ENCODE measurements at places on chromosomes 12 and 14.
A peak's percentile ranks its signal among the peaks of the same experiment; 100 is the strongest.

DNA sequence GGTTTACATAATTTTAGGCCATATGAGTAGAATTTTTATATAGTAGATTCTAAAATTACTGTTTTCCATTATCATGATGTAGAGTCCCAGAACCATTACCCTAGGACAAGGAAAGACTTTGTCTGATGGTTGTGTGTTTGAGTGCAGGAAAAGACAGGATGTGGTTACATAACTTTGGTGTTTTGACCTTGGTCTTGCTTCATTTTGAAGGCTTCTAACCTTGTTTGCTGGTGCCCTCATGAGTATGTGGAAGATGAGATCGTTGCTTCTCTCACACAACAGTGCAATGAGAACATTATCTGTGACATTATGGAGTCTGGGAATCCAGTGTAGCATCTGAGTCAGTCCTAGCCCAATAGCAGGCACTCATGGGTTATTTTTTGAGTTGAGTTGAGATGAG is 106.2 kb downstream of the IGF1 start:
- no peak for DNase-seq

GRCh38 chr12:120887253-120888043 is 16.7 kb downstream of the SPPL3 start:
- no peak for DNase-seq

GRCh38 chr12:97167598-97167997 is 260.5 kb downstream of the NEDD1 start:
- no peak for DNase-seq

- DNase-seq = no peak
These were observed 74.0 kb upstream of the EIF5 start for GRCh38 chr14:103259801-103260628.

GRCh38 chr12:94994312-94994711 is 9.2 kb downstream of the NDUFA12 start:
- DNase-seq = no peak

- no peak for DNase-seq
These were observed 121.1 kb upstream of the ATF1 start for GRCh38 chr12:50642761-50643160.

- DNase-seq = no peak
These were observed 287.3 kb downstream of the NAV3 start for GRCh38 chr12:78118036-78118435.

- DNase-seq = no peak
These were observed 752.2 kb downstream of the FSCB start for GRCh38 chr14:43754838-43755237.

DNA sequence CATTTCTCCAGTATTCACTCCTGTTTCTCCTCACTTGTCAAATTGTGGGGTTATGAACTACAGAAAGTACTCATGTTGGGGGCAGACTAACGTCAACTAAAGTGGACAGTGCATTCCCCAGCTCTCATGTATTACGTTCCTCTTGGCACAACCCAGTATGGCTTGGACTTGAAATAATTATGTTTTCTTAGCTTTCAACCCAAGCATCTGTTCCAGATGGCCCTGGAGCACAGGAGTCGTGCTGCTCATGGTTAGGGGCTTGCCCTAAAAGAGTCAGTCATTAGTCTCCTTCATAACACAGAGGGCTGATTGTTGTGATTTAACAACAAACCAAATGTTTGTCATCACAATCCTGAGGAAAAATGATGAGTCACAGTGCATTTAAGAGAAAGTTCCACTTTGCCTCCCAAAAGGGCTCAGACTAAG is 154.4 kb downstream of the RPAP3 start:
- no peak for DNase-seq

- DNase-seq = no peak
These were observed 244.6 kb downstream of the SLC41A2 start for GRCh38 chr12:104713444-104713843.

DNA sequence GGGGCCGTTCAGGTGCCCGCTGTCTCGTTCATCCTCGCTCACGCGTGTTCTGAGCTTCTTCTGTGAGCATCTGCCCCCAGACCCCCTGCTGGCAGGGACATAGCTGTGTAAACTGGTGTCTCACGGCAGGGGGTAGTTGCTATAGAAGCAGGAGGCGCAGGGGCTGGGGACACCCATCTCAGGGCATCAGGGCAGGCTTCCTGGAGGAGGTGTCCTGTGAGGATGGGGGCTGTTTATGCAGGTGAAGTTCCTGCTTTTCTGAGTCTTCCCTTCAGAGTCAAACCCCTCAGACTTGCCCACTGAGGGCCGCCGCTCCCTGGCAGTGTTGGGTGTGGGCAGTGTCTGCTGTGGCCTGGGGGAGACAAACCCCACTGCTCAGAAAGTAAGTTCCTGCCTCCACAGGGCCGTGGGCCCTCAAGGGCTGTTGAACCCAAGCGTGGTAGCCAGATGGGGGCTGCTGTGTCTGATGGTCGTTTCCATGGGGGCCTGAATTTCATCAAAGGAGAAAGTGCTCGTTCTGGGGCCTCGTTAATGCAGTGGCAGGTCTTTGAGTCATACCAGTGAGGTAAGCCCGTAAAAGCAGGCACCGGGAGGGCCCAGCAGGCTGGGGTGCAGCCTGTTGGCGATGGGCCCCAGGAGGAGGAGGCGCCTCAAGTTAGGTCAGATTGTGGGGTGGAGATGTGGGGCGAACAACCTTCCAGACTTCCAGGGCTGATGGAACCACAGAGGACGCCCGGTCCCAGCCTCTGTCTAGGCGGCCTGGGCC is 23.4 kb downstream of the KIF26A start:
- no peak for DNase-seq

GRCh38 chr12:54298904-54299303 is 1.9 kb downstream of the NFE2 start:
- DNase-seq = no peak

GRCh38 chr12:94099632-94100031 is 48.7 kb upstream of the PLXNC1 start:
- DNase-seq = no peak

- no peak for DNase-seq
These were observed 29.3 kb downstream of the HECTD4 start for GRCh38 chr12:112352921-112353320.

GRCh38 chr12:131682510-131682895 is 28.4 kb upstream of the SFSWAP start:
- DNase-seq = peak; percentile 12

- no peak for DNase-seq
These were observed at the start of gene PPFIA2 for GRCh38 chr12:81759190-81760051. TSS of gene PPFIA2 (minus strand) at chr12:81759350.

DNA sequence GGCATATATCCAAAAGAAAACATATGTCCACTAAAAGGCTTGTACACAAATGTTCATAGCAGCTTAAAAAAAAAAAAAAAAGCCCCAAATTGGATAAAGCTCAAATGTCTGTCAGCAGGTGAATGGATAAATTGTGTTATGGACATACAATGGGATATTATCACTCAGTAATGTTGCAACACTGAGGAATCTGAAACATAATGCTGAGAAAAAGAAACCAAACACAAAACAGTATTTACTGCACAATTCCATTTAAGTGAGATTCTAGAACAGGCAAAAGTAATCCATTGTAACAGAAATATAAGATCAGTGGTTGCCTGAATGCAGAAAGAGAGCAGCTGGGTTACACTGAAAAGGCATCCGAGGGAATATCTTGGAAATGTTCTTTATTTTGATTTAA is 117.9 kb downstream of the SLC15A5 start:
- no peak for DNase-seq

DNA sequence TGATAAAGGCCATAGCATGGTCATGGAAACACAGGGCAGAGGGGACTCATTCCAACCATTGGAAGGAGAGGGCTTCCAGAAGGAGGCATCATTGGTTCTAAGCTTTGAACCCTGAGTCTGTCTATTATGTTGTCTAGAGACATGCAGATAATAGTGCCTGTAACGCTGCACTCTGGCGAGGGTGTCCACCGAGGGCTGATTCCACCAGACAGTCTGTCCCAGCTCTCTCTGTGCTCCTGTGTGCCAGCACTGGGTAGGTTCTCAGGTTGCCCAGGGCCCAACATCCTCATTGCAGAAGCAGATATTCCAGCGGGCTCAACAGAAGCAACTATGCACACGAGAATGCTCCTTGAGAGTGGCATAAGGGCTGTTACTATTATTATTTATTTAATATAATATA is 18.7 kb upstream of the CLMN start:
- DNase-seq = no peak

DNA sequence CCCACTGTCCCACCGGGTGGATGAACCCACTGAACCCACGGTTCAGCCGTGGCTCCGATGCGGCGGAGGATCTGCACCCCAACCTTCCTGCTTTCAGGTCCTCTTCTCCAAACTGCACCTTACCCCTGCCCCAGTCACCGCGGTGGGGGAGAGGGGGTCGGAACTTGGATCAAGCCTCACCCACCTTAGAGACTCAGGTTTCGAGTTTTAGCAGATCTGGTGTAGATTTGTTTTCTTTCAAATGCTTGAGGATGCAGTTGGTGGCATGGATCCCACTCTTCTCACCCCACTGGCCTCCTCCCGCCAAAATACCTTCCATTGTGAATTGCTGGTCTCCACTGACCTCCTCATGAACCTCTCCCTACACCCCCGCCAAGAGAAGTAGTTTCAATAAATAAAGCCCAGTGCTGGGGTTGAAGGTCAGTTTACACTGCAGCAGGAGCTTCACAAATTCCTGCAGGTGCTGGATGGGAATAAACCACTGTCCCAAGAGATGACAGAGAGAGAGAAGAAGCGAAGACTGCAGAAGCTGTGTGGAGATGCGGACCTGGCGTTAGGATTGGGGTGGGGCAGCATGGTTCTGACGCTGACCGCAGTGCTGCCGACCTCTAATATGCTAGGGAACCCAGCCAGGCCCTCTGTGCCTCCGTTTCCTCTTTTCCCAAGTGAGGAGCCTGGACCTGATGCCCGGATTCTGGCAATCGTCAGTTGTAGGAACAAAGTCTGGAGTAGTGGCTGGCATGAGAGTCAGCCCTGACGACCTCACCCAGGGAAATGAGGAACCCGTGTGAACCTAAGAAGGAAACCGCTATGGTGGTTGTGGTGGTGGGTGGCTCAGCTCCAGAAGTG is 7.4 kb downstream of the TTC6 start:
- DNase-seq = no peak

DNA sequence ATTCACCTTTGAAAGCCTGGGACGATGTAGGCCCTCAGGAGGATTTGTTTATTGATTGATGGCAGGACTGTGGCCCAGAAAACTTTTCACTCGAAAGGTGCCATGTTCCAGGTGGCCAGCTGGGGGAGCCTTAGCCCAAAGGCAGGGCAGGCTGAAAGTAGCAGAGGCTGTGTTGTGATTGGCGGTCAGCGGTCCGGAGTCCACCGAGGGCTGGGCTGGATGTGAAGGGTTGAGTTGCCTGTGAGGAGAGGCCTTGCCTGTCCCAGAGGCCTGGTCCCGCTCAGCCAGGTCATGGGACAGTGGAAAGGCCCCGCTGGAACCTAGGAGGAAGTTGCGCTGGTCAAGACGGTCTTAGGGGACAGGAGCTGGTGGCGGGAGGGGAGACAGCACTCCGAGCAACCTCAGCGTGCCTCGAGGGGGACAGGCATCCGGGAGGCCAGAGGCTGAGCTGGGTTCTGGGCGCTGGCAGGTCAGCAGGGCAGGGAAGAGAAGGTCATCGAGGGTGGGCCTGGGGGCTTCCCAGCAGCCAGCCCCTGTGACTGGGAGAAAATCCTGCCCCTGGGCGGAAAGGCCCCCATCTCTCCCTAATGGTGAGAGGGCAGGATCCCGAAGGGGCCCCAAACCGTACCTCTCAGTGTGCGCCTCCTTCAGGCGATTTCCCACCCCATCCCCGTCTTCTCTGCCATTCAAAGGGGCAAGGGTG is 26.3 kb downstream of the CMA1 start:
- peak; percentile 21 for DNase-seq

DNA sequence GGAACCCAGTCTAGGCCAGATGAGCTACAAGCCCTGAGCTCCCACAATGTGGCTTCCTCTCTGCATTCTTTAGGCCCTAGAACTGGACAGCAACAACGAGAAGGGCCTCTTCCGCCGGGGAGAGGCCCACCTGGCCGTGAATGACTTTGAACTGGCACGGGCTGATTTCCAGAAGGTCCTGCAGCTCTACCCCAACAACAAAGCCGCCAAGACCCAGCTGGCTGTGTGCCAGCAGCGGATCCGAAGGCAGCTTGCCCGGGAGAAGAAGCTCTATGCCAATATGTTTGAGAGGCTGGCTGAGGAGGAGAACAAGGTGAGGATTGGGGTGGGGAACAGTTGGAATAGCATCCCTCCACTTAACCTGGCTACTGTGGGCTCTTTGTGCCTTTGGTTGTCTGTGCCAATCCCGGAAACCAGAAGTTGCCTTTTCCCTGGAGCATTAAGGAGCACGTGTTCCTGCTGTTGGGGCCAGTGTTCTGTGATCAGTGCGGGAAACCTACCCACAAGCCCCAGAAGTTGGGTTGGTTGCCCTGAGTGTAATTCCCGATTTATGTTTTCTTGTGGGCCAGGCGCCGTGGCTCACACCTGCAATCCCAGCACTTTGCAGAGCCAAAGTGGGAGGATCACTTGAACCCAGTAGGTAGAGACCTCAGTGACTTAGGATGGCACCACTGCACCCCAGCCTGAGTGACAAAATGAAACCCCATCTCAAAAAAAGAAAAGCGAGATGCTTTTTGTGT is 6.4 kb downstream of the FKBP4 start:
- no peak for DNase-seq

GRCh38 chr12:122029620-122030423 is 8.1 kb downstream of the BCL7A start:
- DNase-seq = no peak

- no peak for DNase-seq
These were observed 103.3 kb upstream of the PMCH start for GRCh38 chr12:102300824-102301461.

DNA sequence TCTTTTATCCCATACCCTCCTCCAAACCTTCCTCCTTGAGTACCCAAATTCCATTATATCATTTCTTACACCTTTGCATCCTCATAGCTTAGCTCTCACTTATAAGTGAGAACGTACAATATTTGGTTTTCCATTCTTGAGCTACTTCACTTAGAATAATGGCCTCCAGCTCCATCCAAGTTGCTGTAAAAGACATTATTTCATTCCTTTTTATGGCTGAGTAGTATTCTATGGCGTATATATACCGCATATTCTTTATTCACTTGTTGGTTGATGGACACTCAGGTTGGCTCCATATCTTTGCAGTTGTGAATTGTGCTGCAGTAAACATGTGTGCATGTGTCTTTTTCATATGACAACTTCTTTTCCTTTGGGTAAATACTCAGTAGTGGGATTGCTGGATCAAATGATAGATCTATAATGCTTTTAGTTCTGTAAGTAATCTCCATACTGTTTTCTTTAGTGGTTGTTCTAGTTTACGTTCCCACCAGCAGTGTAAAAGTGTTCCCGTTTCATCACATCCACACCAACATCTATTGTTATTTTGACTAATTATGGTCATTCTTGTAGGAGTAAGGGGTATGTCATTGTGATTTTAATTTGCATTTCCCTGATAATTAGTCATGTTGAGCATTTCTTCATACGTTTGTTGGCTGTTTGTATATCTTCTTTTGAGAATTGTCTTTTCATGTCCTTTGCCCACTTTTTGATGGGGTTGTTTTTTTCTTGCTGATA is 10.1 kb downstream of the RAB21 start:
- no peak for DNase-seq

DNA sequence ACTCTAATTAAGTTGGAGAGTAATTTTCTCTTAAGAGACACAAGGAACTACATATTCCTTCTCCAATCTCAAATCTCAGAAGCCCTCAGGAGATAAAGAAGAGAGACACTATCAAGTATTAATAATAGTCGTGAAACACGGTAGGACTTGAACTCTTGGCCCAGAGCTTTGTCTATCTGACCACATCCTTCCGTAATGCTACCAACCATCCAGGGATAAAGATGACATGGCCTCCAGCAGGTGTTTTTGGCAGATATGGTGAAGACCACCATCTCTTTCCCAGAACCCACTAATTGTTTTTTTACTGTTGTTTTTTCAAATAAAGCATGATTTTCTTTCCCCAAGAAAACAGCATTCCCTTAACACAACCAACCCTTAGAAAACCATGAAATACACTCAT is 3.4 kb downstream of the ZNF384 start:
- DNase-seq = no peak

GRCh38 chr12:76084863-76085519 is 506 bp upstream of the NAP1L1 start:
- peak; percentile 56 for DNase-seq

Data from stimulated activated naive CD4-positive, alpha-beta T cell treated with Interleukin-2 at 50 U/mL for 16 hours (primary cell).